ENCODE measurements at places on chromosomes 16 and 17.

- DNase-seq = no peak
Measured at GRCh38 chr17:29054835-29055234, 11.9 kb downstream of the PIPOX start.

DNA sequence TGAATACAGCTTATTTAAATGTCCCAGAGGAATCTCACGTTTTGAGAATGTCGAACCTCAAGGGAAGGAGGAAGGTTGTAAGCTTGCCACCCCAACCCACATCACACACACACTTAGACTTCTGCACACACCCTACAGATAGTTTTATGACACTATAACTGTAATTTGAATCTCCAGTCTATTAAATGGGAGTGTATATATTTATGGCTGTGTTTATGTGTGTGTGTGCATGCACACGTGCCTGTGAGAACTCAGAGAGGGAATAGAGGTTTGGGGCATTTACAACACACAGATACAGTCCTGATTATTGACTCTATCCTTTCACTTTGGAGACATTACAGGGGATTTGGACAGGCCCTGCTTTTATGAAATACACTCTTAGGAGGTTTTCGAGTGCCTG is 171.5 kb upstream of the MAF start:
- DNase-seq = no peak

DNA sequence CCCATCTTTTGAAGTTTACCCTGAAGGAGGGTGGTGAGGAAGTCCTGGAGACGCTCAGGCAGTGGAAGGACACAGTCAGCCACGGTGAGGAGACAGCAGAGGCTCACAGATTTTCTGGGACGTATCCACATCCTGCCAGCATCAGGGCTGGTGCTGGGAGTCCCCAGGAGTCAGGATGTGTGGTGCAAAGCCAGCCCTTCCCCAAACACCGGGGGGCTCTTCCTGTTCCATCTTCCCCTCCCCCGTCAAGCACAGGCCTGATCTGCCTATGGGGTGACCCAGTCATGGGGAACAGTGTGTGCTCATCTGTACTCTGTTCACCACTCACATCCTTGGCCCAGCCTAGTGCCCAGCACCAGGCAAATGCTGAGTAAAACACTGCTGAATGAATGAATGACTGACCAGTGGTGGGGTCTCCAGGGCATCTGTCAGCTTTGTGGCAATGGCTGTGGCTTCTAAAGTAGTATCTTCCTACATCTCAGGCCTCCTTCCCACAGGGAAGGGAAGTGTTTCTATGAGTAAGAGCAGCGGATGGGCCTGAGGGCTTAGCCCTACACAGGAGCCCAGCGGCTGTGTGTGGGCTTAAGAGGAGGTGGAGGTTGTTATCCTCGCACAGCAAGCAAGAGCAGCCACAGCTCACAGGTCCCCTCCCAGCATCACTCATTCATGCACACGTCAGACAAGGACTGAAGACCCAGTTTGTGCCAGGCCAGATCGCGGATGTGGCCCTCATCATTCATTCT is 23.3 kb downstream of the NOS2 start:
- no peak for DNase-seq

DNA sequence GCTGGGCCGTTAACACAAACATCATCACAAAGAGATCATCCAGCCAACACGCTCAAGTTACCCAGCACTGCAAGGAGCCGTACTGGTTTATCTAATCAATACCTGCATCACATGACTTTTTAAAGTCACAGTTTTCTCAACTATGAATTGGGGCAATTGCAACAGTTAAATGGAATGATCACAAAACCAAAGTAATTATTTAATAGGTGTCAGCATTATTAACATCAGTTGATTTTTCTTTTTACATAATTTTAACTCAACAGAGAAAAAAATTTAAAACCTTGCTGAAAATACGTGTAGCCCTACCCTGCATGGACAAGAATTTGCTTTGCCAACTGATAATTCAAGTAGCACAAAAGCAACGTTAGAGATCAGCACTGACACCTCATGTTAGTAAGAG is 95.7 kb upstream of the SOX9 start:
- no peak for DNase-seq

DNA sequence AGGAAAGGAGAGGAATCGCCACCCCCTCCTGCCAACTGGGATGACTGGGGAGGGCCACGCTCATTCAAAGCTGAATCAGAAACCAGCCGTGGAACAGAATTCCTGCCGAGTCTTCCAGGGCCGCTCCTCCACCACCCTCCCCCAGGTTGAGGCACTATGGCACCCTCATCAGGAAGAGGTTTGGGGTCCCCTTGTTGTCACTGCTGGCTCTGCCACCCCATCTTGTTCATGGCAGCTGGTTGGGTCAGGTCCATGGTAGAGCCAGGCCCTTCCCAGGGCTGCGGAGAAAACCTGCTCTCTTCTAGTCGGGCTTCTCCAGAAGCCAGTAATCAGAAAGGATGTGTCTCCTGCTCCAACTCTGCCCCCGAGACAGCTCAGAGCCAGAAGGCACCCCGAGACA is 41.8 kb downstream of the KCNJ12 start:
- no peak for DNase-seq
